Activated naive CD8-positive, alpha-beta T cell treated with anti-CD3 and anti-CD28 coated beads, Interleukin-2, amount 10 ng/mL, durations not matched to agents 7 days and 5 days (primary cell): ENCODE measurements at places on chromosomes 7 and 10. TPM values are rescaled to one million over a fixed set of nuclear protein-coding genes. Genes with fewer than 3 reads are reported as not detected.

PDCD4 gene
- 236 TPM for total RNA-seq

DNA sequence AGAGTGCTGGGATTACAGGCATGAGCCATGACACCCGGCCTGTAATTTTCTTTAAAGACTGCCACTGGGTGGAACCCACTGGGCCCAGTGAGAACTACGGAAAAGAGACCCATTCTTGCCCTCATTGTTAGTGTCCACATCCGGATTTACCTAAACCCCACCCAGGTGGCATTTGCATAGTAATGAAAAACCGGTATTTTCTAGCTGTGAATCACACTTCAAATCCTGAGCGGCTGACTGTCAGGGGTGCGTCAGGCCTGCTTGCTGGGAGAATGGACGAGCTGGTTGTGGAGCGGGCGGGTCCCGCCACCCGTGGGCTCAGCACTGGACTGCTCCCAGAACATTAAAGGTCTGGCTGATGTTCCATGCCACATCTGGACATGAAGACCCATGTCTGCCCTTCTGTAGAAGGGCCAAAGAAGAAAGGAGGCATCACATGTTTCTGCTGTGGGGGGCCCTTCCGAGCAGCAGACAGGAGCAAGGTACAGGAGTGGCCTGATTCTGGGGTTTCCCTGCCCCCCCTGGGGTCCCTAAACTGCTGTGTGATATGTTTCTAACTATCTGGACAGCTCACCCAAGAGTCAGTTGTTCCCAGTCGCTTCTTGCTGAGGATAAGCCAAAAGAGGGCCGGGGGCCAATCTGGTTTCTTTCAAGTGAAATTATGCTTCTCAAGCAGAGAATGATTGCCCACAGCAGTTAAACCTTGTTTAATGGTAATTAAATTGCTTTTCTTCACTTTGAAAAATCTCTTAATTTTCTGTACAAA, 46.4 kb downstream of the KIAA1217 start:
- no peaks in the 10 kb centered on the region for H3K4me1 ChIP-seq
- no peak overlapping the region for H3K27ac ChIP-seq
- H3K27me3 ChIP-seq, result no peaks in the 10 kb centered on the region
- H3K36me3 ChIP-seq, result no peaks in the 10 kb centered on the region
- H3K4me3 ChIP-seq, result no peak overlapping the region
- DNase-seq, result no peak

SUGCT gene
- 0.44 TPM for total RNA-seq

DNA sequence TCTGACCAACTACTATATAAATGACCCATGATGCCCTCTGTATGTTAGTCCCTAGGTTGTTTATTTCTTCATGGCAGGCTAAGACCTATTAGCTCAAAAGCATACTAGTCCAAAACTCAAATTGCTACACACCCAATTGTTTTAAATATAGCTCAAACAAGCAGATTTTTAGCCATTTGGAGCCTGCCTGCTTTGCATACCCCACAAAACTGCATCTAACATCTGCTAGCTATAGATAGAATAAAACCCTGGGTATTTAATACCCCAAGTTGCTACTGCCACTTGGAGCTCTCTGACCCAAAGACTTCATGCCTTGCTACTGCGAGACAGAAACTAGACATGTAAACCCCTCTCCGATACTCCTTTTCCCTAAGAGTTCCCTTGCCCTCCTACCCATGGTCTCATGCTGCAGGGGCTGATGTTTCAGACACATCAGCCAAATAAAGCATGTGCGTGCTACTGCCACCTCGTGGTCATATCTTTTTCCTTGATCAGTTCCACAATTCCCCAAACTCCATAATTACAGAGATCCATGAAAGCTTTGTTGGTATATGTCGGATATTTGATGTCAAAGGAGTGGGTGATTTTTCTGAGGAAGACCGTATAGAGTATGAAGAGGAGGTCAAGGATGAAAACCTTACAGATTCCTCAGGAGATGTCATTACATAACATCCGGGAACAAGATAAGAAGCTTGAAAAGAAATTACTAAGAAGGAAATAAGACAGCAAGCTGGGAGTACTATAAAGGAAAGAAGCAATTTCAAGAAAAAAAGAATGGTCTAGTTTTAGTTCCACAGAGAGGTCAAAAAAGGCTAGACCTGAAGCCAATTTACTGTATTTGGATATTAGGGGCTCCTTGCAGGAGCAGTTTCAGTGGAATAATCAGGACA, 386.6 kb downstream of the SH2D4B start:
- H3K4me3 ChIP-seq, result no peak overlapping the region
- H3K27ac ChIP-seq, result no peak overlapping the region
- H3K27me3 ChIP-seq, result peaks cover 16% of the 10 kb centered on the region
- H3K4me1 ChIP-seq, result no peaks in the 10 kb centered on the region

- H3K36me3 ChIP-seq, result no peaks in the 10 kb centered on the region
- peaks cover 2% of the 10 kb centered on the region for H3K4me1 ChIP-seq
- no peak overlapping the region for H3K27ac ChIP-seq
These were observed 44.9 kb downstream of the JCAD start for GRCh38 chr10:30014511-30014910.

DNA sequence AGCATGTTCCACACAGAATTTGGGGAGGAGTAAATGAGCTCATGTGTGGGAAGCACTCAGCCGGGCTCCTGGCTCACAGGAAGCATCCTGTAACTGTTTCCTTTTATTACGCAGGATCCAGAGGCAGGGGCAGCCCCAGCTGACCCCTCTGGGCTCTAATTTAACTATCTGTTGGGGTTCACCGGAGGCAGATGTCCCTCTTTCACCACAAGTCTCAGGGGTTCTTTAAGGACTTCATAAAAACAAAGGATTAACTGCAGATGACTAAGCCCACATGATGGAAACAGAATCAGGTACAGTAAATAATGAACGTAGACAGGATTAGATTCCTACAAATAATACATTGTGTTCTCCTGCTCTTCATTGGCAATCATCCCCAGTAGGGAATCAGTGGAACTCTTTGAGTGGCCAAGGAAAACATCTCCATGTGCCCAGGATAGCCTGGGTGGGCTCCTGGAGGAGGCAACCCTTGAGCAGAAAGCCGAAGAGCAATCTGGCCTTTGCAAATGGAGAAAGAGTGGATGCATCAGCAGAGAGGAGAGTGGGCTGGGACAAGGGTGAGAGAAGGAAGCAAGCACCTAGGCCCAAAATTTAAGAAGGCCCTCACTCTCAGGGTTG, 24.6 kb downstream of the TBXAS1 start:
- peaks cover 17% of the 10 kb centered on the region for H3K4me1 ChIP-seq
- H3K4me3 ChIP-seq, result no peak overlapping the region
- H3K36me3 ChIP-seq, result no peaks in the 10 kb centered on the region
- H3K27ac ChIP-seq, result no peak overlapping the region
- no peaks in the 10 kb centered on the region for H3K27me3 ChIP-seq
- no peak for DNase-seq

- H3K27me3 ChIP-seq, result peaks cover 12% of the 10 kb centered on the region
- no peaks in the 10 kb centered on the region for H3K36me3 ChIP-seq
- DNase-seq, result no peak
- H3K4me1 ChIP-seq, result peaks cover 16% of the 10 kb centered on the region
These were observed 2.6 kb upstream of the METTL27 start for GRCh38 chr7:73844848-73845460.

DNA sequence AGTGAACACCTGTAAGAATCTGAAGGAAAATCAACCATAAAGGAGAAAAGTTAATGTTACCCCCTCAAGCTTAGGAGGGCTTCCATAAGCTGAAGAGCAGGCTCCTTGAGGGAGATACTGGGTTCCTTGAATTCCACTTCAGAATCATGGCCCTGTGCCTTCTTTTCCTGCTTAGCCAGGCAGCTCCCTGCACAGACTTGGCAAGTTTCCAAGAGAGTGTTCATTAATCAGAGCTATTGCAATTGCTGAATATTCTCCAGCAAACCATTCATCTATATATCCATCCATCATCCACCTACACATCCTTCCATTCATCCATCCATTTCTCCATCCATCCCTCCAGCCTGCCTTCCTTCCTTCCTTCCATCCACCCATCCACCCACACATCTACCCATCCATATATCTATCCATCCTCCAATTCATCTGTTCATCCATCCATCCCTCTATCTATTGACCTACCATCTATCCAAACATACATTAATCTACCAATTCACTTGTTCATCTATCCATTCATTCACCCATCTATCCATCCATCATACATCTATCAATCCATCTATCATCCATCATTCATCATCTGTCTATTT, 574.4 kb downstream of the PTPRN2 start:
- peaks cover 4% of the 10 kb centered on the region for H3K27me3 ChIP-seq
- DNase-seq, result no peak
- H3K4me1 ChIP-seq, result no peaks in the 10 kb centered on the region
- H3K36me3 ChIP-seq, result no peaks in the 10 kb centered on the region

GRCh38 chr7:2829040-2829439, 15.1 kb downstream of the GNA12 start:
- H3K27ac ChIP-seq, result no peak overlapping the region
- no peaks in the 10 kb centered on the region for H3K4me1 ChIP-seq
- no peak for DNase-seq
- no peak overlapping the region for H3K4me3 ChIP-seq

- no peak overlapping the region for H3K27ac ChIP-seq
- H3K27me3 ChIP-seq, result peaks cover 26% of the 10 kb centered on the region
- DNase-seq, result no peak
- no peaks in the 10 kb centered on the region for H3K36me3 ChIP-seq
These were observed 232.1 kb upstream of the NPVF start for GRCh38 chr7:25460433-25460832.

DNA sequence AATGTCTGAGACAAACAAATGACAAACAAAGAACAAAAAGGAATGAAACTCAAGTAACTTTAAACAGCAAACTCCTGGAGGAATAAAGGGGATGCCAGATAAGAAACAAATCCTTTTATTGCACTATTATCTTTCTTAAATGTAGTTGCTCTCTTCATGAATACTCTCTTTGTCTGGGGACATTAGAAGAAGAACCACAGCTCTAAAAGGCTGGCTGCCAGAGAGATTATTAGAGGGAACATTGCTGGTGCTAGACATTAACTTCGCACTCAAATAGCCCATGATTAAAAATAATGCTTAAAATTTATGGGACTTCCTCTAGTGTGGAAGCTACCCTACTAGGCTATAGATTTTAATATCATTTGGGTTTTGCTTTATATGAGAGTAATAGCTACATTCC, 1330.4 kb downstream of the XPNPEP1 start:
- H3K4me3 ChIP-seq, result no peak overlapping the region
- no peak overlapping the region for H3K27ac ChIP-seq
- H3K4me1 ChIP-seq, result no peaks in the 10 kb centered on the region
- H3K36me3 ChIP-seq, result no peaks in the 10 kb centered on the region
- no peaks in the 10 kb centered on the region for H3K27me3 ChIP-seq

DNA sequence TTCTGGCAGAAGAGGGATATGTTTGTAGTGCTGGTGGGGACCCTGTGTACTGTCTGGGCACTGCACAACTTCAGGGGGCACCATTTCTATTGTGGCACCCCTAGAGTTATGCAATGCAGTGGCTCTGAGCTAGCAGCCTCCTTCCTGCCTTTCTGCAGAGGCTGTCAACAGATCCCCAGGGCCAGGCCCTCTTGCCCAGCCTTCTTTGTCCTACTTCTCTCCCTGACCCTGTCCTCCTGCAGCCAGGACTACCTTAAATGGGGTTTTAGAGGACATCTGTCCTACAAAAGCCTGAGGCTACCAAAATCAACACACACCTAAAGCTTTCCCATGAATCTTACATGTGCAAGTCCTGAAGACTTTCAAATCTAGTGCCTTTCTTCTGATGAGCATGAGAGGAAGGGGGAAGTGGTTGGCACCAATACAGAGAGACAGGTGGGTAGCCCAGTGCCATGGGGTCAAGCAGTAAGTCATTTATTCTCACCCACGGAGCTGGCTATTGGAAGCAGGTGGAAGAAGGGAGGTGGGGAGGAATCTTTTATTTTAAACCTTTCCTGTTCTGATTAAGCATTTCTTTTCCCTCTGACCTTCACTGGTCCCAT, 2.4 kb downstream of the SPOCK2 start:
- peaks cover 33% of the 10 kb centered on the region for H3K36me3 ChIP-seq
- no peaks in the 10 kb centered on the region for H3K27me3 ChIP-seq
- peaks cover 59% of the 10 kb centered on the region for H3K4me1 ChIP-seq
- peak overlapping the region; percentile 91 for H3K4me3 ChIP-seq
- peak overlapping the region; percentile 89 for H3K27ac ChIP-seq

DNA sequence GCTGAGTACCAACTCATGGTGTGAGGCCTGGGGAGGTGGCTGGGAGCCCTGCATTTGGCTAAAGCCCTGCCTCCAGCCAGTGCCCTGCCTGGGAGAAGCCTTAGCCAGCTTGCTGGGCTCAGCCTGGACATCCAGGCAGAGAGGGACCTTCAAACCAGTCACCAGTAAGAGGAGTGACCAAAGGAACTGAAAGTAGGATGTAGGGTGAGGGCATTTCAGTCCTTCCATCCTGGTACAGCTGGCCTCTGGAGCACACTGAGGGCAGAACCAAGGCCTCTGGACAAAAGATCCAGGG, 124.8 kb downstream of the ADCY1 start:
- no peak overlapping the region for H3K27ac ChIP-seq
- no peak for DNase-seq
- no peaks in the 10 kb centered on the region for H3K4me1 ChIP-seq
- no peak overlapping the region for H3K4me3 ChIP-seq

GRCh38 chr10:79246606-79247275, 100.5 kb upstream of the PPIF start:
- DNase-seq, result no peak
- H3K36me3 ChIP-seq, result peaks cover 3% of the 10 kb centered on the region
- peaks cover 63% of the 10 kb centered on the region for H3K4me1 ChIP-seq
- H3K27me3 ChIP-seq, result no peaks in the 10 kb centered on the region

GRCh38 chr10:927131-927530, 4.4 kb downstream of the LARP4B start:
- no peak overlapping the region for H3K27ac ChIP-seq
- no peak overlapping the region for H3K4me3 ChIP-seq
- H3K27me3 ChIP-seq, result no peaks in the 10 kb centered on the region
- peaks cover 23% of the 10 kb centered on the region for H3K36me3 ChIP-seq

LBX1 gene
- total RNA-seq, result not detected

TUBAL3 gene
- total RNA-seq, result not detected

CALML5 gene
- not detected for total RNA-seq

DNA sequence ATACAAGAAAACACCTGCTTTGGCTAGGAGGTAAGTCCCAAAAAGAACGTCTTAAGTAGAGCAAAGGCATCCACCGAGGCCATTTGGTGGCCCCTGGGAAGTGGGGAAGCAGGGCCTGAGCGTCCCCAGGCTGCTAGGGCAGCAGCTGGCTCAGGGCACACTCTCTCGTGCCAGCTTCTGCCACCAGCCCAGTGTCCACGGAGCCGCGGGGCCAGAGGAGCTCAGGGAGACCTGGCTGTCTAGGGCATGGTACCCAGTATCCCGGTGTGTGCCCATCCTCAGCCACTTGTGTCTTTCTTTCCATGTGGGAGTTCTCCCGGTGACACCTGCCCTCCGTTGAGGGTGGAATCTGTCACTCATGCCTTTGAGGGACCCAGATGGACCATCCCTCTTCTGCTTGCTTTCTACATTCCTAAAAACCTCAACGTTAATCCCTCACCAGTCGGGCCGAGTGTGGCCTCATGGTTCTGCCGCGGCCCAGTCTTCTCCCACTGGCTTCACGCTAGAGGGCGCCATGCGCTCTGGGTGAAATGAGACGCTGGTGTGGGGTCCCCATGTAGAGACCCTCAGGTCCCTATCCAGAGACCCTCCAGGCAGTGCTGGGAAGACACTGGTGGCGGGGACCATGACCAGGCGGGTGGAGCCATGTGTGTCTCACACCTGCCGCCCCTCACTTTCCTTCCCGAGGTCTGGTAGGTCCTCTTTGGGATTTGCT, 9.5 kb upstream of the AP5Z1 start:
- no peaks in the 10 kb centered on the region for H3K27me3 ChIP-seq
- H3K4me1 ChIP-seq, result no peaks in the 10 kb centered on the region
- H3K36me3 ChIP-seq, result peaks cover 2% of the 10 kb centered on the region
- H3K4me3 ChIP-seq, result no peak overlapping the region
- H3K27ac ChIP-seq, result no peak overlapping the region
- no peak for DNase-seq

SYNPO2L gene
- total RNA-seq, result not detected

CLCN1 gene
- not detected for total RNA-seq
